ENCODE measurements at places on chromosomes 12 and 14.

- no peak for DNase-seq
Measured at GRCh38 chr14:63614679-63615363, 26.9 kb downstream of the WDR89 start.

DNA sequence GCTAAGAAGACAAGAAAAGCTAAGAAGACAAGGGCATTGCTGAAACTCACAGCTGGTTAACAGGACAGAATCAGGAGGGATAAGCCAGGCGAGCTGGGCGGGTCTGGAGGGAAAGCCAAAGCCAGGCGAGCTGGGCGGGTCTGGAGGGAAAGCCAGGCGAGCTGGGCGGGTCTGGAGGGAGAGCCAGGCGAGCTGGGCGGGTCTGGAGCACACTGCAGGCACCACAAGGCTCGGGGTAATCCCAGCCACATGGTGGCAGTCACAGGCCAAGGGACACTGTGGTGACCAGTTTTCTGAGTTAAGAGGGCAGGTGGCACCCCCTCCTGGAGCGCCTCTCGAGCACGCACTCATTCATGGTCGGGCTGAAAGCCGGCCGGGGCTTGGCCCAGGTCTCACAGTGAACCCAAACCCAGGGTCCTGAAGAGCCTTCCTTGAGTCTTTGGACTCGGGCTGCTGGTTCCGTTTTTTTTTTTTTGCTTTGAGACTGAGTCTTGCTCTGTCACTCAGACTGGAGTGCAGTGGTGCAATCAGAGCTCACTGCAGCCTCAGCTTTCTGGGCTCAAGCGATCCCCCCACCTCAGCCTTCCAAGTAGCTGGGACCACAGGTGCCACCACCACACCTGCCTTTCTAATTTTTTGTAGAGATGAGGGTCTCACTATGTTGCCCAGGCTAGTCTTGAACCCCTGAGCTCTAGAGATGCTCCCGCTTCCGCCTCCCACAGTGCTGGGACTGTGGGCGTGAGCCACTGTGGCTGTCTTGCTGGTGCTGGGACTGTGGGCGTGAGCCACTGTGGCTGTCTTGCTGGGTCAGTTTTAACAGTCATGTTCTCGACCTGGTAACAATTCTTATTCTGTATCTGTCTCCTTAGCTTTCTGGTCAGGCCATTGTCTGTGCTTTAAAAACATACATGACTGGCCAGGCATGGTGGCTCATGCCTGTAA lies 40.2 kb downstream of the HSP90AA1 start:
- peak; percentile 53 for DNase-seq

GRCh38 chr14:28678887-28679286 lies 87.7 kb upstream of the FOXG1 start:
- no peak for DNase-seq

- no peak for DNase-seq
Measured at GRCh38 chr14:60951776-60952435, 29.0 kb downstream of the TRMT5 start.

DNA sequence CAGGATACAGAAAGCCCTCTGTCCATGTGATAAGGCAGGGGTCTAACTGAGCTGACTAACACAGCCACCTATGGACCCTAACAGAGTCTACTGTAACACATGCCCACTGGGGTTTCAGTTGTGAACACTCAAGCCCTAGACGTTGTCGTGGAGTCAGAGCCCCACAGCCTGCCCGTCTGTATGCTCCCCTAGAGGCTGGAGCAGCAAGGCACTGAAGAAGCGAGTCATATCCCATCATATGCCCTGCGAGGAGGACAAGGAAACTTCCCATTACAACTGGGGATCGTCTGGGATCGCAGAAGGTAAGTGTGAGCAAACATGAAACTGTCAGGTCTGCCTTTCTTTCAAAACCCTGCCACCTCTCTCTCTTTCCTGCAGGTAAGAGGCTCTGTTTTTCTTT lies 138.1 kb downstream of the GPR65 start:
- DNase-seq, result no peak

DNA sequence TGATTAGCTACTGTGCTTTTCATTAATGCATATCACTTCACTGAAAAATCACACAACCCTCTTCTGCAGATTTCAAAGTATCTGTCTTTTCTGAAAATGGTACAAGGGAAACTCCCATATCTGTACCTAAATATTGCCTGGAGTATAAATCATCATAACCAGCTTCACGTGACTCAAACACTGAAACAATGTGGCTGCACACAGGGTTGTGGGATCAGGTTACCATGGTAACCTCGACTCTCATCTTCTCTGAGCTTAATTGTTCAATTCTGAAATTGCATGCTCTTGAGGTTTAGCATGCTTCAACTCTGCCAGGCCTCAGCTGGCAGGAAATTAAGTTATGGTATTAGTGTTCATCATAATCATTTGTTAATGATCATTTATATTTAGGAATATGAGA lies 77.5 kb upstream of the CPSF6 start:
- peak; percentile 89 for DNase-seq

DNA sequence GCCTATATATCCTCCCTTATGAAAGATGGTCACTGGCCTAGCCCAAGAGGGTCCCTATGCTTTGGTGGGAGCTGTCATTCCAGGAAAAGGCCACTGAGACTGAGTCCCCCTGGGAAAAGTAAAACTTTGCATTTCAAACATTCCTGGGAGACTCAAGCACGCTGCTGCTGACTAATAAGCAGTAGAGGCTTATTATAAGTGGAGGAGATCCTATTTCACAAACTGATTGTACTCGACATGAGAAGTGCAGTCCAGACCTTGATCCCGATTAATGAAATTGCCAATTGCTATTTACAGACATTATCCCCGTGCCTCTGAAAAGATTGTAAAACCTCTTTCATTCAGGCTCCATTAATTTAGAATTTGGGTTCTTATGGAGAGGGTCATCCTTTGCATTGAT lies 96.6 kb downstream of the EMP1 start:
- DNase-seq, result peak; percentile 77

DNA sequence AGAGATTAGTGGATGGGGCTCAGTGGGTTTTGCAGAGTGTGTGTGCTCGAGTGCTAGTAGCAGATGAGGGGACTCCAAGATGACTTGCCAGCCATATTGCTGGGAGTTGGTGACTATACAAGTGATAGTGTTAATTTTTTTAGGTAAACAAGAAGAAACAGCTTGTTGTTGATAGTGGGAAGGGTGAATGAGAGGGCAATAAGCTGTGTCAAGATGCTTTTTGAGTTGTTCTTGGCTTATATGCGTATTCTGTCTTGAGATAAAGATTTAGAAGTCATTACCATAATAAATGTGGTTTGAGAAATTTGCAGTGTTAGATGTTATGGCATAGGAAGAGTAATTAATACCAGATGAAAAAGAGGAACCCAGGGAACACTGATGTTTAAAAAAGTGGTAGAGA lies 75.3 kb downstream of the RCOR1 start:
- no peak for DNase-seq

GRCh38 chr14:62168564-62169155 lies 406.4 kb downstream of the SNAPC1 start:
- peak; percentile 28 for DNase-seq

DNA sequence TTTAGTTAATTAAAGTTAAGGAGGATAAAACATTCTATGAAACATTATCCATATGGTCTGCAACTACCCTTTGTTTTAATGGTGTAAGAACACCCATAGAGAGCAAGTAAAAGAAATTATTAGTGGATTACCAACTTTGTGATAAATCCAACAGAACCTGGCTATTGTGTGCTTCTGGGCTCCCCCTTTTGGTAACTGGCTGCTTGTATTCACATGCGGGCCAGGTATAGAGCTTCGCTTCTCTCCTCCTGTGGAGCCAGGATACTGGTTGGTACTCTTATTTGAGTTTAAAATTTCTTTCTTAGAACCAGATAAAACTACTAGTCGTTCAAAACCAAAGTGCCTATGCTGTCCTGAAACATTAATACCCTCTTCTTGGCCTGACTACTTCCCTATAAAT lies 81.0 kb downstream of the PTPRR start:
- no peak for DNase-seq

GRCh38 chr12:104372061-104372720 lies 68.7 kb downstream of the EID3 start:
- no peak for DNase-seq

DNA sequence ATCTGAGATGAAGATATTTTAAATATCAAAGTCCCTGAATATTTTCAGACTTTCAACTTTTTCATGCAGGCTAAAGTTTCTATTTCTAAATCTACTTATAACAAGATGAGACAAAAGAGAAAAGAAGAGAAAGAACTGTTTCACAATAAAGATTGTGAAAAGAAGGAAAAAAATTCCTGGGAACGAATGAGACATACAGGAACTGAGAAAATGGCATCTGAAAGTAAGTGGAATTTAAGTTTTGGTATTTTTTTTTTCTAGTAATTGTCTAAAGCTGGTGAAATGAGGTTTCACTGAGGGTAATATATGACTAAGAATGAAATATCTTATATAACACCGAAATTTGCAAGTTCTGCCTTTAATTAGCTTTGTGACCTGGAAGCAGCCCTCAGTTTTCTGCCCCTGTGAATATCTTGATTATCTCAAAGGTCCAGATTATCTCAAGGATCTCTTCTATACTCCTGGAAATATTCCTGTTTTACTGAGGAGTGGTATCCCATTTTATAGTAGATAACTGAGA lies 55.7 kb upstream of the PRPF39 start:
- DNase-seq, result no peak

GRCh38 chr12:110282956-110283817 lies 2.1 kb downstream of the ATP2A2 start:
- peak; percentile 36 for DNase-seq

DNA sequence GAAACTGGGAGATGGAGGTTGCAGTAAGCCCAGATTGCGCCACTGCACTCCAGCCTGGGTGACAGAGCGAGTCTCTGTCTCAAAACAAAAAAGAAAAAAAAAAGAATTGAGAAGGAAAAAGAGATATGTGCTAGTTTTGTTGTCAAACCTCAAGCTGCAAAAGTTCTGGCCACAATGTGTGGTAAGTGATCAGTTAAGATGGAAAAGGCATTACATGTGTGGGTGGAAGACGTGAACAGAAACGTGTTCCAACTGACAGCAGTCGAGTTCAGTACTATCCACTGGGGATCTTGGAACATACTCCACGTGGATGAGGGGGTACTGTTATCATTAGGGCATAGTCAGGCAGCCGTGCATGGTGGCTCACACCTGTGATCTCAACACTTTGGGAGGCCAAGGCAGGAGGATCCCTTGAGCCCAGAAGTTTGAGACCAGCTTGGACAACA lies 17.3 kb downstream of the GPR68 start:
- DNase-seq, result no peak

GRCh38 chr14:69841656-69842055 lies 37.6 kb upstream of the SMOC1 start:
- peak; percentile 25 for DNase-seq

DNA sequence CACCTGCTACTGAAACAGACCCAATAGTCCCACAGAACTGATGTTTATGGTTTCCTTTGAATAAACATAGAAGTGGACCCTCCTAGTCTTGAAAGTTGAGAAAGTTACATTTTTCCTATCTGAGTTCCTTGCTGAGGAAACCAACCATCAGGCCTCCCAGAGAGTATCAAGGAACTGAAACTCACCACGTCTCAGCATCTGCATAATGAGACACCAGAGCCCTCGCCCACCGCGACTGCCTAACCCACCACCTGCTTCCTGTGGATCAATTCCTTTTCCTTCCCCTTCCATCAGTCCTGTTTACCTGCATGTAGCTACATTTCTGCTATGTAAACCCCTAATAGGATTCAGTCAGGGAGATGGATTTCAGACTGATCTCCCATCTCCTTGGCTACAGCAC lies 443.2 kb upstream of the TMEM132C start:
- DNase-seq, result no peak

DNA sequence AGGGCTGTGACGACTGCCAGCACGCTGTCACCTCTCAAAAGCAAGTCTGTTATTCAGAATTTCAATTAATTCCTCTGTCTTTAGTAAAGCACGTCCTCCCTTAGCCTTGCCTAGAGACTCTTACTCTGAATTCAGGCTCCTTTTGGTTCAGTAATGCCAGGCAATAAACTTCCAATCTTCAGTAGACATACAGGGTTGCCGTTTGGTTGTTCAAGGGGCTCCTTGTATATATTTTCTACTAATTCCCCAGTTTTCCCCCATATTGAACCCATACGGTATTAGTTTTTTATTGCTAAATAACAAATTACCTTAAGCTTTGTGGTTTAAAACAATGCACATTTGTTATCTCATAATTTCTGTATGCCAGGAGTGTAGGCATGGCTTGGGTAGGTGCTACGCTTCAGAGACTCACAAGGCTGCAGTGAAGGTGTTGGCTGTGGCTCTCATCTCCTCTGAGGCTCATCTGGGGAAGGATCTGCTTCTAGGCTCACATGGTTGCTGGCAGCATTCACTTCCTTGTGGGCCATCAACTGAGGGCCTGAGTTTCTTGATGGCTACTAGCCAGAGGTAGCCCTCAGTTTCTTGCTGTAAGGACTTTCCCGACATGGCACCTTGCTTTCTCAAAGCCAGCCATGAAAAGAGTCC lies 7.3 kb upstream of the CLECL1 start:
- DNase-seq, result no peak

- DNase-seq, result no peak
Measured at GRCh38 chr12:52003591-52003990, 3.2 kb upstream of the TAMALIN start.

GRCh38 chr14:55458800-55459515 lies 18.5 kb upstream of the TBPL2 start:
- DNase-seq, result no peak

GRCh38 chr12:11826574-11826973 lies 177.1 kb downstream of the ETV6 start:
- peak; percentile 28 for DNase-seq

DNA sequence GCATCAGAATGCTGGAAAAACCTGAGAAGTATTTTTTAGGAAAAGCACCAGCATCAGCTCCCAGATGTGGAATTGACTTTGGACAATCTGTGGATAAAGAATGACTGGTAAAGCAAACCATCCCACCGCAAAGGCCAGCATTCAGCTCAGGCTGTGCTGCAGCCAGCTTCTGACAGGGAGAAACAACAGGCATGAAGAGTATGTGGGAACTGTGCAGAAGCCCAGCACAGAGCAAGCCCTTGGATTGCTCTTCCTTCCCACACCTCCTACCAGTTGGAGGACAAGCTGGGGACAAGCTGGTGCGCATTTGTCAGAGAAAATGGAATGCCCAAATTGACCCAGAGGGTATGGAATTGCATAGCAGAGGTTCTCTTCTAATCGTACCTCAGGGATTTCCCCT lies 228.1 kb downstream of the ANO2 start:
- DNase-seq, result no peak

- peak; percentile 68 for DNase-seq
Measured at GRCh38 chr12:66679461-66680084, 697 bp upstream of the GRIP1 start.

- no peak for DNase-seq
Measured at GRCh38 chr12:54697851-54698250, 49.7 kb upstream of the DCD start.

- no peak for DNase-seq
Measured at GRCh38 chr12:112314981-112315380, 67.2 kb downstream of the HECTD4 start.

GRCh38 chr14:38958589-38958988 lies 144.4 kb downstream of the SEC23A start:
- peak; percentile 15 for DNase-seq
